ENCODE measurements at places on chromosomes 6 and 20.

GRCh38 chr20:36050436-36051317, 82.3 kb downstream of the CNBD2 start:
- peak; percentile 89 for DNase-seq

GRCh38 chr6:83432636-83433035, 1.8 kb upstream of the ME1 start:
- no peak for DNase-seq

DNA sequence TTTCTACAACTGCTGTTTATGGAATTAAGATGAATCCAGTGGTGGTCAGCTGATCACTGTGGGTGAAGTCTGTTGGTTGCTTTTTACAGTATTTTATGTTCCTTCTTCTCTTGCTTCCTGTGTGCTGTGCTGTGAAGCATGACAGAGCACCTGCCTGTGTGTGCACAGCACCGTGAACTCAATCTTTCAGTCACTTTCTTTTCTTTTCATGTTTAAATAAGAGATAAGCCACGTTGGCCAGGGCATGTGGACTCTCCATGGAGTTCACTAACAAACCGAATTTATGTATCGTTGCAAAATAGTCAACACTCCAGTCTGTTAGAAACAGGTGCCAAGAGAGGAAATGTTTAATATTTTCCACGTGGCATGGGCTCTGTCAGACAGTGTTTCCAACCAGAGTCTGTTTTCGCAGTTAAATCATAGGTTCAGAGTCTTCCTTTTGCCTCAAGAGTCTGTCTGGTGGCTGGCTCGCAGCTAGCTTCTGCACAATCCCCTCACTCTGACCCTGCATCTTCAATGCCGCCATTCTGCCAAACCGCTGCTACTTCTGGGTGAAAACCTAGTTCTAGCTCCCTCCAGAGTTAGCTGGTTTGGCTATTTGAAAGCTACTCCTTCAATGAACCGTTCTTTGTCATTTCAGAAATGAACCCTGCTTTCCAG, 73.2 kb downstream of the QRSL1 start:
- no peak for DNase-seq

DNA sequence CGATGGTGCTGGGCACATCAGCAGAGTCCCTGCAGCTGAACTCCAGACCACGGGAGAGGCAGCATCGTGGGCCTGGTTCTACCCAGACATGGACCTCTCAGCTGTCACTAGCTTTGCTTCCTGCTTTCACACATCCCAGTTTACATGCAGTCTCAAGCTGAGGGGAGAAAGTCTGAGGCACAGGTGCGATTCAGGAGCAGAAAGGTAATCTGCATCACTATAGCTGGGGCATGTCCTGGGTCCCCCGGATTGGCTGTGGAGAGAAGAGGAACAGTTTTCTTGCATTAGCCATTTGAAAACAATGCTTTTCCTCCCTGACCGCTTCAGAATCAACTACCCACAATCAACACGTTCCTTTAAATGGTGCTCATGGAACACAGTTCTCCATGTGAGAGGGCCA, 59.9 kb downstream of the PLAGL1 start:
- DNase-seq = no peak

- no peak for DNase-seq
Measured at GRCh38 chr20:19451231-19451922, 238.9 kb downstream of the SLC24A3 start.

- no peak for DNase-seq
Measured at GRCh38 chr20:24489631-24490260, 20.3 kb downstream of the SYNDIG1 start.

GRCh38 chr20:63652192-63652980, 838 bp downstream of the STMN3 start:
- no peak for DNase-seq

DNA sequence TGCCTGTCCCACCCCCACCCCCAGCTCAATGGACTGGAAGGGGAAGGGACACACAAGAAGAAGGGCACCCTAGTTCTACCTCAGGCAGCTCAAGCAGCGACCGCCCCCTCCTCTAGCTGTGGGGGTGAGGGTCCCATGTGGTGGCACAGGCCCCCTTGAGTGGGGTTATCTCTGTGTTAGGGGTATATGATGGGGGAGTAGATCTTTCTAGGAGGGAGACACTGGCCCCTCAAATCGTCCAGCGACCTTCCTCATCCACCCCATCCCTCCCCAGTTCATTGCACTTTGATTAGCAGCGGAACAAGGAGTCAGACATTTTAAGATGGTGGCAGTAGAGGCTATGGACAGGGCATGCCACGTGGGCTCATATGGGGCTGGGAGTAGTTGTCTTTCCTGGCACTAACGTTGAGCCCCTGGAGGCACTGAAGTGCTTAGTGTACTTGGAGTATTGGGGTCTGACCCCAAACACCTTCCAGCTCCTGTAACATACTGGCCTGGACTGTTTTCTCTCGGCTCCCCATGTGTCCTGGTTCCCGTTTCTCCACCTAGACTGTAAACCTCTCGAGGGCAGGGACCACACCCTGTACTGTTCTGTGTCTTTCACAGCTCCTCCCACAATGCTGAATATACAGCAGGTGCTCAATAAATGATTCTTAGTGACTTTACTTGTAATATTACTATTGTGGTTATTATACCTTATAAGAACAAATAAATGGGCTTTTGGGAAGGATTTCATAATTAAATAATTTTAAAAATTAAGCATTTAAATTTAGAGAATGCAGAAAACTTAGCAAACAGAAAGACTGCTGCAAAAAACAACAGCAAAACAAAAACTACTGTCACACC, 8.4 kb downstream of the CDKN1A start:
- no peak for DNase-seq

GRCh38 chr20:47985092-47985850, 200.0 kb upstream of the SULF2 start:
- DNase-seq = no peak

GRCh38 chr20:37922016-37922415, 19.1 kb downstream of the VSTM2L start:
- no peak for DNase-seq

DNA sequence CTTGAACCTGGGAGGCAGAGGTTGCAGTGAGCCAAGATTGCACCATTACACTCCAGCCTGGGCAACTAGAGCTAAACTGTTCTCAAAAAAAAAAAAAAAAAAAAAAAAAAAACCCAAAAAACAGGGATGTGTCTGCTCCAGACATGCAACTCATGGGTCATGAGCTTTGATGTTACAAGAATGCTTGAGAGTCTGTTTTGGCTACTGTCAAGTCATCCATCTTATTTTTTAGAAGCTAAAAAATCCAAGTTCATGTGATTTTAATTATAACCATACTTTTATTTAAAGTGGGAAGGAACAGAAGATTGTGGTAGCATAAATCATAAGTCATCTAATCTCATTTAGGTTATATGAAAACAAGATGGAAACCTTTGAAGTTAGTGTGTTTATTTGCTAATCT, 120.6 kb downstream of the PDE7B start:
- DNase-seq = no peak

DNA sequence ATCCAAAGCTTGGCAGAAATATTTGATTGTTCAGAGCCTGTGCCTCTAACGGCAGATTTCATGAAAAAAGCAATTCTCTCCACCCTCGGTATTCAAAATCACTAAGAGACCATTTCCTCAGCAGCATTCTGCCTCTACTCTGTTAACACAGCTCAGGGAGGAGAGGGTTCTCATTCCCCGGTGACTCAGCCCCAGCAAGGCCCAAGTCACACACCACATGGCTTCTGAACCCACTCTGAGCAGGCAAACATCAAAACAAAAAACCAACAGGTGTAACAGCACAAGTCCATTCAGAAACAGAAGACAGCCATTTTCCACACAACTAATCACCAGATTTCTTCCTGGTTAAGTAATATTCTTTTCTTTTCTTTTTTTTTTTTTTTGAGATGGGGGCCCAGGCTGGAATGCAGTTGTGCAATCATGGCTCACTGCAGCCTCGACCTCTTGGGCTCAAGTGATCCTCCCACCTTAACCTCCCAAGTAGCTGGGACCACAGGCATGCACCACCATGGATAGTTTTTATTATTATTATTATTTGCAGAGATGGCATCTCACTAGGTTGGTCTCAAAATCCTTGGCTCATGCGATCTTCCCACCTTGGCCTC, 55.4 kb downstream of the GFOD1 start:
- DNase-seq = no peak

- no peak for DNase-seq
Measured at GRCh38 chr6:13302751-13303667, 25.3 kb downstream of the TBC1D7 start.

DNA sequence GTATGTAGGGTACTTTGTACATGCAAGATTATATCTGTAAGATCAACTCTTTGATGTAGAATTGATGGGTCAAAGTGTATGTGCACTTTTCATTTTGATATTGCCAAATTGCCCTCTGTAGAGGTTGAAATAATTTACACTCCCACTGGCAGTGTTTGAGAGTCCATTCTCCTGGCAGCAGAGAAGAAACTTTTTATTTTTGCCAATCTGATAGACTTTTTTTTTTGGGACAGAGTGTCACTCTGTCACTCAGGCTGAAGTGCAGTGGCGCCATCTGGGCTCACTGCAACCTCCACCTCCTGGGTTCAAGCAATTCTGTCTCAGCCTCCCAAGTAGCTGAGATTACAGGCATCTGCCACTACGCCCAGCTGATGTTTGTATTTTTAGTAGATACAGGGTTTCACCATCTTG, 199.2 kb downstream of the ZFAND3 start:
- no peak for DNase-seq

DNA sequence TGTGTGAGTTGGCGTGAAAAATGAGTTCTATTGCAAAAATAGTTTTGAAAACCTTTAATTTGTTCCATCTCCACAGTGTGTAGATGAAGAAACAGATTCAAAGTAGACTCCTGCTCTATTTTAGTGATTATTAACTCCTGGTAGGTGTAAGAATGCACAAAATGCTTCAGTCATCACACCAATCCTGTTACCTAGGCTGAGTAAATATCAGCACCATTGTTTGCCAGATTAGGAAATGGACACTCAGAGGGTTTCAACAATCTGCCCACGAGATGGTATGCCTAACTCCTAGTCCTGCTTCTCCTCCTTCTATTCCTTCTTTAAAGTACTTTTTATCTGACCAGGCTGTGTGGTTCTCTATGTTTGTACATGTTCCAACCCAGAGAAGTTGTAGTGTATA, 108.9 kb upstream of the AHI1 start:
- no peak for DNase-seq

GRCh38 chr6:13407709-13408695, 79.4 kb downstream of the GFOD1 start:
- no peak for DNase-seq

DNA sequence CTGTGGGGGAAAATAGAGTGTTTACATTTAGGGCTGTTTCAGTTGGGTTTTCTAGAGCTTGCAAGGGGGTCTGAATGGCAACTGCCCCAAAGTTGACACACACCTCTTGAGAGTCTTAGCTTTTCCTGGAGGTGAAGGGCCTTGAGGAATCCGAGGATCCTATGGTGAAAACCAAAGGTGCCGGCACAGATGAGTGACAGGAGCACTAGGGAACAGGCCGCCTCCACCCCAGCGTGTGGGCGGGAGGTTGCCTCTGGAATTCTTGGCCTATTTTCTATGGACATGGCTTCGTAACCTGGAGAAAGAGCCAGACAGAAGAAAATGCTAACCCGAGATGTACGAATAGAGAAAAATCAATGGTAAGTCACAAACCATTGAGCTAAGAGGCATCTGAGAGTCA, 283.2 kb upstream of the FOXQ1 start:
- no peak for DNase-seq

GRCh38 chr20:57756921-57757320, 47.1 kb upstream of the PMEPA1 start:
- no peak for DNase-seq

- DNase-seq = no peak
Measured at GRCh38 chr6:31178143-31179041, 7.9 kb upstream of the POU5F1 start.

GRCh38 chr6:169604076-169604475, 97.8 kb downstream of the WDR27 start:
- no peak for DNase-seq

DNA sequence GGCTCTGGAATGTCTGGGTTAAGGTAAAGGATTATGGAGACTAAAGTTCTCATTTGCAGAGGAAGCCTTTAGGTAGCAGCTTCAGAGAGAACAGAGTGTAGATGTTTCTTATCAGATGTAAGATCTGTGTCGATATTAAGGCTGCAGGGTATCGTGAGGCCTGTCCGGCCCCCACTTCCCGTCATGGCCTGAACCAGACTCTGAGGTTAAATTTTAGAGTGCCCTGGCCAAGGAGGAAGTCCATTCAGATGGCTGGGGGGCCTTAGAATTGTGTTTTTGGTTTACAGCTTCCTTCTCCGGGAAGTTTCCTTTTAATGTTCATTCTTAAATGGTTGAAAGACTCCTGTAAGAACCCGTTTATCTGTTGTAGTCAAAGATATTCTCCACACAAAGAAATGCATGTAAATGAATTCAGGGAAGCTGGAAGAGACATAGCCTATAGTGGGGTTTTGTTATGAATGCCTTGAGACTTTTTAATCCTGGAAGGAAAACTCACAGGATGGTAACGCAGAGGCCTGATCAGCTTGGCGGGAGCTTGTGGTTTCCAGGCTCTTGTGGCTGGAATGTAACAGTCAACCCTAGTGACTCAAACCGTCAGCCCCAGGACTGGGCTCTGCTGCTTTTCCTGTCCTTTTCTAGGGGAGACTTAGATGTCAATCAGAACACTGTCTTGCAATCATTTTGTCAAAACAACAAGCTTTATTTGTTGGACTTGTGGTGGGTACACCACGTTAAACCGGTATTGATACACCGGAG, 34.7 kb downstream of the KIF25 start:
- DNase-seq = no peak

GRCh38 chr6:34466242-34467185, 638 bp downstream of the PACSIN1 start:
- no peak for DNase-seq

GRCh38 chr6:69343851-69344250, 453.0 kb downstream of the LMBRD1 start:
- DNase-seq = no peak

- DNase-seq = no peak
Measured at GRCh38 chr6:168372889-168373288, 53.3 kb upstream of the DACT2 start.

All from activated T-cell treated with anti-CD3 and anti-CD28 coated beads for 1 hour (primary cell).